ENCODE measurements at places on chromosomes 16 and 17.

DNA sequence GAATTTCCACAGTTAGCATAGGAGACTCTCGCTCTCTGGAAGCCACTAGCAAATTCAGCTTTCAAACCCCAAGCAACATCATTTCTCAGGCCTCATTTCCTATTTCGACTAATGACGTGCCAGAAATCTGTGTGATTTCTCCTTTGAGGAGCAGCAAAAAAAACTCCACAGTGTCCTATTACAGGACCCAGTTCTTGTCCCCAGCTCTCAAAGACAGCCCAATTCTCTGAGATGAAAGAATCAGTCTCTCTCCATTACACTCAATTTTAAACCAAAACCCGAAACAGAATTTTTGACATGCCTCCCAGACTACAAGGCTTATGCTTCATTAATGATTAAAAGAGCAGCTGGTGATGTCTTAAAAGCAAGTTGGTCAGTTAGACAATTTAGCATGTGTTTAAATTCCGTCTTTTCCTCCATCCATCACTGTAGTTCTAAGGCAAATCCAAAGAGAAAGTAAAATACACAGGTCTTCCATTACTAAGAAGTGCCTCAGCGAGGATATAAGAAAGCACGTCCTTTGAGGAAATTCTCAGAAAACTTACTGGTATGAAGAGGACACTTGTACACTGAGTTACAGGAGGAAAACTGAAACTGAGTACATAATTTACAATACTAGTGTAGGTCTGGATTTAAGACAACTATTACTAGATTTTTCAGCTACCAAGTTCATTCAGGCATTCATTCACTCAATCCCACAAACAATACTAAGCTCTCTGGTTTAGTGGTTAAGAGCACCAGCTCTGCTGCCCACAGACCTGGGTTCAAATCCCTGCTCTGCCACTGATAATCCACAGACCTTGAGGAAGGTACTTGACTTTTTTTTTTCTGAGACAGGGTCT is 12.5 kb downstream of the TOM1L2 start:
- no peak for DNase-seq
- H3K36me3 ChIP-seq: no peaks in the 10 kb centered on the region
- no peaks in the 10 kb centered on the region for H3K27me3 ChIP-seq
- peak overlapping the region; percentile 87 for H3K27ac ChIP-seq
- peaks cover 30% of the 10 kb centered on the region for H3K4me1 ChIP-seq

- peaks cover 5% of the 10 kb centered on the region for H3K4me1 ChIP-seq
- H3K27me3 ChIP-seq: no peaks in the 10 kb centered on the region
- no peak for DNase-seq
- no peak overlapping the region for H3K27ac ChIP-seq
Measured at GRCh38 chr17:75407655-75408352, 2.3 kb upstream of the GRB2 start.

DNA sequence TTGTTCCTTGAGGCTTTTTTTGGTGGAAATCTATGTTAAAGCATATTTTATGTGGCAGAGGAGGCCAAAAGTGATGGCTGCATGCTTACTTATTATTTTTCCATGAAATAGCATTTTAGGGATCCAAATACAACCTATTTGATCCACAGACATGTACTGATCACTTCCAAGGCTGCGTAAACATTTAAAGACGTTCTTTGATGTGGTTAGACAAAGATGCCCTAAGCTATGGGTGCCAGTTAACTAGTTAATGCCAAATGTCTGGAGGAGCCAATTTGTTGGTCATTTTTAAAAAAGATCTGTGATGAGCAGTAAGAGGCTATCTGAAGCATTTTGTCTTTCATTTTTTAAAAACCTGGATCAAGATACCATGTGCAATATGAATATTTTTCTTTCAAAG is 17.3 kb upstream of the PRKCA start:
- DNase-seq: no peak
- no peaks in the 10 kb centered on the region for H3K27me3 ChIP-seq
- H3K4me1 ChIP-seq: no peaks in the 10 kb centered on the region
- H3K4me3 ChIP-seq: no peak overlapping the region
- no peaks in the 10 kb centered on the region for H3K36me3 ChIP-seq

DNA sequence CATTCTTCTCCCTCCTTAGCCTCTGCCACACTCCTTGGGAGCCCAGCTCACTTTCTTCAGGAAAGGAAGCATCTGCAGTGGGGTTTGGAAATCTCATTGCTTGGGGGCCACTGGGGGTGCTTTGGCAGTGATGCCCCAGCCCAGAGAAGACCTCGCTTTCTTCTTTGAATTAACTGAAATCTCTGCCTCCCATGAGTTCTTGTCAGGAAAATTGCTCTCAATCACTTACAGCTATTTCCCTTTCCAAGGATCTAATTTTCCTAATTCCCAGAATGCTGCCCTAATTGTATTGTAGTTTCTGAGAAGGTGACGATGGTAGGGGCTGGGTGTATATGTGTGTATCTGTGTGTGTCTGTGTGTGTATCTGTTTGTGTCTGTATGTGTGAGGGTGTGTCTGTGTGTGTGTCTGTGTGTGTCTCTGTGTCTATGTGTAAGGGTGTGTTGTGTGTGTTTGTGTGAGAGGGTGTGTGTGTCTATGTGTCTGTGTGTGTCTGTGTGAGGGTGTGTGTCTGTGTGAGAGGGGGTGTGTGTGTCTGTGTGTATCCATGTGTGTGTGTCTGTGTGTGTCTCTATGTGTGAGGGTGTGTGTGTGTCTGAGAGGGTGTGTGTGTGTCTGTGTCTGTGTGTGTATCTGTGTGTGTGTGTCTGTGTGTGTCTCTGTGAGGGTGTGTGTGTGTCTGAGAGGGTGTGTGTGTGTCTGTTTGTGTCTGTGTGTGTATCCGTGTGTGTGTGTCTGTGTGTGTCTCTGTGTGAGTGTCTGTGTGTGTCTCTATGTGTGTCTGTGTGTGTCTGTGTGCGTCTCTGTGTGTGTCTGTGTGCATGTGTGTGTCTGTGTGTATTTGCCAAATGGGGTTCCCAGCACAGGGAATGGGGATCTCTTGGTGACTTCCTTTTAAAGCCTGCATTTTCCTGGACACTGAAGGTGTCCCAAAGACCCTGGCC is 83.5 kb upstream of the DNAJA2 start:
- no peak overlapping the region for H3K27ac ChIP-seq
- no peaks in the 10 kb centered on the region for H3K4me1 ChIP-seq
- no peaks in the 10 kb centered on the region for H3K36me3 ChIP-seq
- no peaks in the 10 kb centered on the region for H3K27me3 ChIP-seq
- no peak for DNase-seq

GRCh38 chr16:54176376-54176901 is 110.1 kb downstream of the IRX3 start:
- no peak overlapping the region for H3K27ac ChIP-seq
- no peaks in the 10 kb centered on the region for H3K4me1 ChIP-seq
- H3K27me3 ChIP-seq: no peaks in the 10 kb centered on the region

GRCh38 chr16:82184213-82184612 is 14.2 kb upstream of the MPHOSPH6 start:
- H3K27me3 ChIP-seq: no peaks in the 10 kb centered on the region
- no peak overlapping the region for H3K27ac ChIP-seq
- no peak for DNase-seq
- no peak overlapping the region for H3K4me3 ChIP-seq
- no peaks in the 10 kb centered on the region for H3K36me3 ChIP-seq
- no peaks in the 10 kb centered on the region for H3K4me1 ChIP-seq

- H3K27ac ChIP-seq: peak overlapping the region; percentile 5
- no peak for DNase-seq
- no peaks in the 10 kb centered on the region for H3K4me1 ChIP-seq
Measured at GRCh38 chr16:46908540-46909372, 24.6 kb downstream of the GPT2 start.

- no peak overlapping the region for H3K4me3 ChIP-seq
- no peak for DNase-seq
- peaks cover 98% of the 10 kb centered on the region for H3K27me3 ChIP-seq
Measured at GRCh38 chr17:49482144-49482817, 12.8 kb upstream of the NGFR start.

DNA sequence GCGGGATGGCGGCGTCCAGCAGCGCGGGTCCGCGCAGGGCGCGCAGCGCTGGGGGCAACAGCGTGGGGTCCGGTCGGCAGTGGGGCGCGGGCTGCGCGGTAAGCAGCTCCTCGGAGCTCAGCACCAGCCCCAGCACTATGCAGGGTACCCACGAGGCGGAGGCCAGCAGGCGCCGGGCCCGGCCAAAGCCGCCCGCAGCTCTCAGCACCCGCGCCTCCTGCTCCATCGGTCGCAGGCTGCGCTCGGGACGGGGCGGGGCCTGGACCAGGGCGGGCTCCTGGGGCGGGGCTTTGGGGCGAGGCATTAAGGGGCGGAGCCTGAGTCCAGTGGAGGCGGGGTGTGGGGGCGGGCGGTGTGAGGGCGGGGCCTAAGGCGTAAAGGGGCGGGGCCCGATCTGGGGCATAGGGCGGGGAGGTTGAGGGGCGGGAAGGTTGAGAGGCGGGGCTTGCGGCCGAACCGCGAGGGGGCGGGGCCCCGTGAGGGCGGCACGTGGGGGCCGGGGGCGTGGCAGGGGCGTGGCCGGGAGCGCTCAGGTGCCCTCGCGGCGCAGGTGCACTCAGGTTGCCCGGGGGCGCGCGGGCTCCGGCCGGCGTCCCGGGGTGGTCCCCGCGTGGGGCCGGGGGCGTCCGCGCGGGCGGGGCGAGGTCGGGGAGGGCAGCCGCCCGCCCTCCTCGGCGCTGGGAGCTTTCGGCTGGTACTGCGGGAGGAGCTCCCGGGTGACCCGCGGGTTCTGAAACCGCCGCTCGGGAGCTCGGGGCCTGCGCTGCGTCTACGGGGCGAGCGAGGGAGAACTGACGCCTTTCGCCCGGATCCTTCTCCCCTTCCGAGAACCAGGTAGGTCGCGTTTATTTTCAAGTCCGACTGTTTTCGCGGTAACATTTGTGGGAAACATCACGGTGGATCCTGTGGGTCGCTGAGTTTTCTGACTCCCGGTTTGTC is 1.4 kb upstream of the SLC22A31 start:
- peak overlapping the region; percentile 35 for H3K4me3 ChIP-seq
- peaks cover 28% of the 10 kb centered on the region for H3K4me1 ChIP-seq
- no peaks in the 10 kb centered on the region for H3K36me3 ChIP-seq
- peaks cover 19% of the 10 kb centered on the region for H3K27me3 ChIP-seq
- H3K27ac ChIP-seq: no peak overlapping the region

DNA sequence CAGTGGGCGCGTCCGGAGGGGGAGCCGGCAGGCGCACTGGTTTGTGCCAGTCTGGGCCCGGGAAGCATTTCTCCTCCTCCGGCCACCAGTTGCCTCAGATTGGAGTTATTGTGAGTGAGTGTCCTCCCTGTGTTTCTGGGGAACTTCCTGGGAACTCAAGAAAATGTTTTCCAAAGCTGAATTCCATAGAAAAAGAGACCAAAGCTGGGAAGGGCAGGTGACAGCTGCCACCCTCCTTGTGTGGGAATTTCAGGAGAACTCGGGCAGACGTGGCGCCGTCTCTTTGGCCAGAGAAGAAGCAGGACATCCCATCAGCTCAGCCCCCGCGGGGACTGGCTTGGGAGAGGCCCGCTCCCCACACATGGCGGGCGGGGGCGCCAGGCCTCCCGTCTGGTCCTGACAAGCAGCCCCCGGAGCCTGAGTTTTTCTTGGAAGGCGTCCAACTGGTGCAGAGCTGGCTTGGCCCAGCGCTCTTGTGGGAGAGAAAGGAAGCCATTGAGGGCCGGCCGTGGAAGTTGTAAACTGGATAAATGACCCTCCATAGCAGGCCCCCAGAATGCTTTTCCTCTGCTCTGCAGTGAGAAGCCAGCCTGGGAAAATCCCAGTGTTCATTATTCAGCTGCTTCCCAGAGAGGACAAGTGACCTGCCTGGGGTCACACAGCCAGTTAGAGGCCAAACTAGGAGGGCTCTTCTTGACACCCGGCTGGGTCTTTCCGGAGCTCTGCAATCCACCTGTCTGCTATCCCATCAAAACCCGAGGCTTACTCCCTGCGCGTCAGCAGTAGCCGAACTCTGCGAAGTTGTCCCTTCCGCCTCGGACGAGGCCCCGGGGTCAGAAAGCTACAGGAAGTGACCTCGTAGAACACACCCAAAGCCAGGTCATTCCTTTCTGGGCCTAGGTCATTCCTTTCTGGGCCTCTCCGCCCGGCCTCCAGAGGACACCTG is 39.2 kb upstream of the GSE1 start:
- H3K27me3 ChIP-seq: no peaks in the 10 kb centered on the region
- H3K36me3 ChIP-seq: no peaks in the 10 kb centered on the region
- no peak for DNase-seq
- H3K4me1 ChIP-seq: peaks cover 36% of the 10 kb centered on the region
- no peak overlapping the region for H3K4me3 ChIP-seq

DNA sequence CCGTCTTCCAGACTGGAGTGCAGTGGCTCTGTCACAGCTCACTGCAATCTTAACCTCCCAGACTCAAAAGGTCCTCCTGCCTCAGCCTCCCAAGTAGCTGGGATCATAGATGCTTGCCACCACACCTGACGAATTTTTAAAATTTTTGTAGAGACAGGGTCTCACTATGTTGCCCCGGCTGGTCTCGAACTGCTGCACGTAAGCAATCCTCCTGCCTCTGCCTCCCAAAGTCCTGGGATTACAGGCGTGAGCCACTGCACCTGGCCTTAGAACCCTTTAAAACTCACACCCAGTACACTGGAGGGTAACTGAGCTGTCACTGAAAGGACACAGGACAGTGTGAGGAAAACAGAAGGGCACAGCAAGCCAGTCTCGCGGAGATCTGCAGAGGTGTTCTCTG is 97.6 kb upstream of the NOL11 start:
- H3K4me1 ChIP-seq: peaks cover 2% of the 10 kb centered on the region
- no peak overlapping the region for H3K27ac ChIP-seq
- H3K36me3 ChIP-seq: no peaks in the 10 kb centered on the region
- H3K27me3 ChIP-seq: no peaks in the 10 kb centered on the region

DNA sequence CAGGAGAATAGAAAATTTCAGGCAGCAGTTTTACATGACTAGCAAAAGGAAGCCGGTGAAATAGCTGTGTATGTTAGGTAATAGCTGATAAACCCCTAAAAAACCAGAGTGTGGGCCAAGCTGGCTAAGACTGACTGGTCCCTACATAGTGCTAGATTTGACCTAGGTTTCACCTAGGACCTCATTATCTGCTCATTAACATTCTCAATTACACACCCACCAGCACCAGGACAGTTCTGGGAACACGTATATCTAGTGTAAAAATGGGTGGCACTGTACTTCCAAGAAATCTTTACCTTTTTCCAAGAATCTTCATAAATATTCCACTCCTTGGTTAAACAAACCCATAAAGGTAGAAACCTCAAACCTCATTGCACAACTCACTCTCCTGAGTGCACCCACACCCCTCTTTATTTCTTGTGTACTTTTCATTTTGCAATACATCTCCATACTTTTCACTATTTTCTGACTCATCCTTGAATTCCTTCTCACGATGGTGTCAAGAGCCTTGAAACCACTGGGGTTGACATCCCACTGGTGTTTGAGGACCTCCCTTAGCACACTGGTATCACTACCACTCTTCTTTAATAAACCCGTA is 262.7 kb upstream of the KCNJ16 start:
- no peaks in the 10 kb centered on the region for H3K36me3 ChIP-seq

- no peaks in the 10 kb centered on the region for H3K27me3 ChIP-seq
- H3K36me3 ChIP-seq: no peaks in the 10 kb centered on the region
- H3K4me1 ChIP-seq: no peaks in the 10 kb centered on the region
- H3K4me3 ChIP-seq: peak overlapping the region; percentile 57
- no peak for DNase-seq
- no peak overlapping the region for H3K27ac ChIP-seq
Measured at GRCh38 chr16:50841081-50841886, 99.4 kb downstream of the CYLD start.

- no peak overlapping the region for H3K27ac ChIP-seq
- no peaks in the 10 kb centered on the region for H3K36me3 ChIP-seq
- no peaks in the 10 kb centered on the region for H3K27me3 ChIP-seq
- DNase-seq: no peak
- H3K4me3 ChIP-seq: no peak overlapping the region
Measured at GRCh38 chr16:81817789-81818567, 38.9 kb downstream of the PLCG2 start.
